ENCODE measurements at places on chromosomes 16 and 17.

- no peak for DNase-seq
These were observed 80.6 kb downstream of the MGAT5B start for GRCh38 chr17:76948726-76949342.

DNA sequence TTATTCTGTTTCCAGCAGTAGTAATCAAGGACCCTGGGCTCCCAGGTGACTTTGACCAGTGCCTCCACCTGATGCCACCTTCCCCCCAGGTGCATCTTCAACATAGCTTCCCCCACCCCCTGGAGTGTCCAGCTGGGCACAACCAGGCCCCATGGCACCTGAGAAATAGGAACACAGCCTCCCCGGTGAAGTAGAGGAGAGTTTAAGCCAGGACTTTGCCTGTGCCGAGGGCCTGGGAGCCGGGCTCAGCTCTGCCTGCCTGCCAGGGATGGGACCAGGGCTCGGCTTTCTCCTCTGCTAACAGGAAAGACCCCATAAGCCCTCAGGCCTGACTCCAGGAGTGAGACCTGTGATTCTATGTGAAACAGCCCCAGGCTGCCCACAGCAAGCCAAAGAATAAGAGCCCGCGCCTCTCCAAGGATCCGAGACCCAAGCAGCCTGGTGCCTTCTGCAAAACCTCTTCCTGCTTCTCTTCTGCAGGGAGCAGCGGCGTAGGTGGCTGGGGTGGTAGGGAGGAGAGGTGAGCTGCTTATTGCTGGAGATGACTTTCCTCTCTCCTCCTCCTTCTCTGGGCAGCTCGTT, 16.4 kb upstream of the RBFOX3 start:
- peak; percentile 5 for DNase-seq

GRCh38 chr17:63436523-63437110, 9.5 kb downstream of the CYB561 start:
- DNase-seq, result no peak

GRCh38 chr16:61987474-61988012, 48.7 kb downstream of the CDH8 start:
- no peak for DNase-seq

- DNase-seq, result no peak
These were observed 70.7 kb upstream of the PLCG2 start for GRCh38 chr16:81708266-81709015.

GRCh38 chr17:29586676-29587469, 2.6 kb downstream of the GIT1 start:
- no peak for DNase-seq

DNA sequence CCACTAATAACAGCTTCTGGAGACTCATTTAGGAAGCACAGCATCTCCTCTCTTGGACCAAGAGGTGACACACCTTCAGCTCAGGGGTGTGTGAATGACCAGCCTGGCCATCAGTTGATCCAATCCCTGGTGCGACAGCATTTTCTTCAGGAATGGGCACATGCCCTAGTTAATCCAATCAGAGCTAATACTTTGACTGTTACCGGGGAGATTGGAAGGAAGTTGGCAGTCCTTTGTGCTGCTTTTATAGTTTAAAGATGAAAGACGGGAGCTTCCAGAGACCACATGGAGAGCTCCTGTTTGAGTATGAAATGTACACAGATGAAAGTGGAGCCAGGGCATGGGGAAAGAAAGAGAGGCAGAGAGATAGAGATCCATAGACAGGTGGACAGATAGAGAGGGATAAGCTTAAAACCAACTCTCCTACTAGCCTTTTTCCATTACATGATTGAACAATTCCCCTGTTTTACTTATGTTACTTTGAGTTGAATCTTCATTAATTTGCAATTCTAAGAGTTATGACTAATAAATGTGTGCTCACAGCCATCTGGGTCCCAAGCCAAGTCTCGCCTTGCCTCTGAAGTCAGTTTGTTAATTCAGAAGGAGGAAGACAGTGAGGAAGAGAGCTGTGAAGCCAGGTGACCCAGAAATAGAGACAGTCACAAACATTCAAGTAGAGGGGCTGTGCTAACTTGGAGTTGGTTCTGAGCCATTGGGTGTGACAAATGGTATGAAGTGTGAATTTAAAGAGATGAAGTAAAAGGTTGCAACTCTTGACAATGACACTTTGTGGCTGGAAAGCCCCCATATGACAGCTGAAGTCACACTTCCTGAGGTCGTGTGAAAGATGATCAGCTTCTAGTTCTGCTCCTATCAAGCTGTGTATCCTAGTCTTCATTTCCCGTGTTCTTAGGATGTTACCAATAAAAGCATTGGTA, 120.0 kb upstream of the GOT2 start:
- DNase-seq, result no peak

DNA sequence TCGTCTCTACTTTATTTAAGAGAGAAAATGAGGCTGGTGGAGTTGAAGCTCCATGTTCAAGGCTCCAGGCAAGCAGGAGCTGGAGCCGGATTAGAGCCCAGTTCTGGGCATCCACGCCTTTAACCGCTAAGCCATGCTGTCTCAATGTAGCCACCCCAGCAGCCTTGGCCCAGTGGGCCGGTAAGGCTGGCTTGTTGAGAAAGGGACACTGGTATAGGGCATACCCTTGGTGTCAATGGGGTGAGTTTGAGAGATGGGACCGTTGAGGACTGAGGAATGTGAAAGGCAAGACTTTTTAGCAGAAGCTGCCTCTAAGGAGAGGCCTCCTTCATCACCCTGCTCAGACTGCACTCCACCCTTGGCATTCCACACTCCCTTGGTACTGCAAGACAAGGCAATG, 147.4 kb downstream of the CYLD start:
- DNase-seq, result no peak

GRCh38 chr16:65024767-65025178, 97.1 kb downstream of the CDH11 start:
- DNase-seq, result no peak

GRCh38 chr16:4825196-4825595, 21.9 kb downstream of the GLYR1 start:
- no peak for DNase-seq

DNA sequence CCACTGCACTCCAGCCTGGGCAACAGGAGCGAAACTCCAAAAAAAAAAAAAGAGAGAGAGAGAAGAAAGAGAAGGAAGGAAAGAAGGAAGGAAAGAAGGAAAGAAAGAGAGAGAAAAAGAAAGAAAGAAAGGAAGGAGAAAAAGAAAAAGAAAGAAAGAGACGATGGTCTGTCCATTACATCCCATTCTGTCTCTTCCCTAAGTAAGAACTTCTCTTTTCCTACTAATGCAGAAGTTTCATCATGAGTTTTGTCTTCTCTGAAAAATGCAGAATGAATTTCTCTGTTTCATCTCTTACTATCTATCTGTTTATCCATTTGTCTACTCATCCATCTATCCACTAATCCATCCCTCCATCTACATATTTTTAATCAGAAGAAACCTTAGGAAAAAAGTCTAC, 94.9 kb upstream of the MED13 start:
- no peak for DNase-seq

GRCh38 chr17:59707971-59708430, 547 bp downstream of the VMP1 start:
- DNase-seq, result no peak

GRCh38 chr17:39730095-39730921, at the start of gene MIEN1:
Gene MIEN1 (minus strand): TSS chr17:39730532. CDS start chr17:39730495, 37 bp downstream.
- peak; percentile 93 for DNase-seq

GRCh38 chr16:88727871-88728270, 21.6 kb downstream of the CTU2 start:
- DNase-seq, result no peak

DNA sequence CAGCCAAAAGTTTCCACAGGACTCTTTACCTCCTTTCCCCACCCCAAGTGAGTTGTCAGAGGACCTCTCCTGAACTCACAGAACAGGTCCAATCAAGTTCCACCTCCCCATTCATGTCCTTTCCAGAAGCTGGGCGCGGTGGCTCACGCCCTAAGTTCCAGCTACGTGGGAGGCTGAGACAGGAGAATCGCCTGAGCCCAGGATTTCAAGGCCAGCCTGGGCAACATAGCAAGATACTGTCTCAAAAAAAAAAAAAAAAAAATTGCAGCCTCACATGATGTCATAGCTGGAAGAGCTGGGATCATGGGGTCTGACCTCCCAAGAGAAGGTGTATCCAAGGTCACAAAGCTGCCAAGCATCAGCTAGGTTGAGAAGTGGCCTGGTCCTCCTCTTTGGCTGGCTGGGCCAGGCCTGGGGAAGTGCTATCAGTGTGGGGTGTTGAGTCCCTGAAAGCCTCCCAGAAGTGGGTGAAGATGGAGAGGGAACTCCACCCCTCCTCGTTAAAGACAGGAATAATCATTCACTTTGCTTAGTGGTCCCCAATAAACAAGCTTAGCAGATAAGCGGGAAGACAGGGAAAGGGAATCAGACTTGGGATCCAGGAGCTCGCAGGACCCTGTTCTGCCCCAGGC, 5.5 kb upstream of the MNT start:
- DNase-seq, result no peak

DNA sequence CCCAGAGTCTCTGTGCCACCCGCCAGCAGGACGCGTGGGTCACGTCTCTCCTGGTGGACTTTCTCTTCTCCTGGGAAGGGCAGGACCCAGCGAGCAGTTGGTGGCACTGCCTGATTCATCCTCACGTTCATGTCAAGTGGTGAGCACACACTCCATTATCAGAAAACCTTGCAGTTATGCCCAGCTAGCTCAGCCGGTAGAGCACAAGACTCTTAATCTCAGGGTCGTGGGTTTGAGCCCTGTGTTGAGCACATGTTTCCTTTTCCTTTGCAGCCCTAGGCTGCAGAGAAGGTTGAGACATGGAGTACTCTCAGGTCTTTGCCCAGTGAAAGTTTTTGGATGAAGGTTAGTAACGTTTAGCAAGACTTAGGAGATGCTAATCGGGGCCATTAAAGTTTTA, 8.0 kb downstream of the OR1F1 start:
- no peak for DNase-seq

- no peak for DNase-seq
These were observed 5.0 kb downstream of the CX3CL1 start for GRCh38 chr16:57377080-57377841.

DNA sequence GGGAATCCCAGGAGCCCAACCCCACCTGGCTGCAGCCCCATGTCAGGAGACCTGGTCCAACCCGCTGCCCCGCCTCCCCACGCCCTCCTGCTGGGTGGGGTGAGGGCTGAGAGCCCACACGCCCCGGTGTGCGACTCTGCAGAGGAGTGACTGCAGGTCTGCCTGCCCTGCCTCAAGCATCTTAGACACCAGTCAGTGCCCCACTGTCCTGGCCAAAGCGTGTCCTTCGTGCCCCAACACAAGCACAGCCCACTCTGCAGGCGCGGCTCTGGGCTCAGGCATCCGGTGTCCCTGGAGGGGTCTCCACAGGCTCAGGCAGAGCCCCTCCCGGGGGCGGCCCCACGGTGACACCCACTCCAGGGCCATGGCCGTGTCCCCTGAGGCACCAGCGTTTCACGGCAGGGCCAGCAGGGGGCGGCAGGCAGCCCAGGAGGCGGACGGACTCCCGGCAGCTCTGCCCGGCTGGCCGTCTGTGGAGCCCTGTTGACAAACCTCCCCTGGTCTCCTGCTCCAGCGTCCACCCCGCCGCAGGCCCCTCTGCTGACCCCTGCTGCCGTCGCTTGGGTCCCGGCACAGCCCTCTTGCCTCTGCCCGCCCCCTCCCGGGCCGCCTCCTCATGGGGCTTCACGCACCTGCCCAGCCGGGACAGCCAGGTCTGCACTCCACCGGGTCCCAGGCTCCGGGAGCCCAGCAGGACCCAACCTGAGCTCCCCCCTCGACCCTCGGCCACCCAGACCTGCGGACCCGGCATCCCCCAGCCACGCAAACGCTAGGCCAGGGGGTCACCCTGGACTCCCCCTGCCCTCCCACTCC, 8.6 kb upstream of the UBE2I start:
- DNase-seq, result peak; percentile 78

DNA sequence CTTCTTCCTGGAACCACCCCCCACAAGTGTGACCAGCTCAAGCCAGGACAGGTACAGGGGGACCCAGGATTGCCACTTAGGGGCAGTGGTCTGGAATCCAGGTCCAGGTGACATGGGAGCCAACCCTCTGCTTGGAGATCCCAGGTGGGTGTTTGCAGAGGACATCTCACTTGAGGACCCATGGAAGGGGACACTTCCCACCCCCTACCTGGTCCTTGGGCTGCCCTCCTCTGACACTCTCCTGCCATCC, 145.5 kb downstream of the SEC14L1 start:
- no peak for DNase-seq

DNA sequence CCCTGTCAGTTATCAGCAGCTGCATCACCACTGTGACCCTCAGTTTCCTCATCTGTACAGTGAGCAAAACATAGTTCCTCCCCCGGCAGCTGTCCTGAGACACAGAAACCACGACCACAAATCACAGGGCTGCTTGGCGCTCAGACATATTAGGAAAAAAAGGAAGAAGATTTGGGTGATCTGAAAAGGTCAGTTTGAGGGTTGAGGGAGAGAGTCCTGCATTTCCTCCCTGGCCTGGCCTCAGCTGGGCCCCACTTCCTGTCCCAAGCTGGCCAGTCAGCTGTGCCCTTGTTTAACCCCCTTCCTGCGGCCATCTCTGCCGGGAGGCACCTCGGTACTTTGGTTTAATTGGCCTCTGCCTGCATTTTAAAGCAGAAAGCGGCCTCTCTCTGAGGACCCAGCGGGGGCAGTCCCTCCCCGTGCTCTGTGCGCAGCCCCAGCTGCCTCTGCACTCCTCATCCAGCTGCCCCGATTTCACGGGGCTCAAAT, 24.0 kb upstream of the CIBAR2 start:
- DNase-seq, result peak; percentile 33

- no peak for DNase-seq
These were observed 14.0 kb downstream of the ERN1 start for GRCh38 chr17:64115822-64116534.

GRCh38 chr17:40190197-40191021, 13.1 kb downstream of the RAPGEFL1 start:
- peak; percentile 19 for DNase-seq

GRCh38 chr16:48054881-48055601, 100.8 kb downstream of the ABCC12 start:
- DNase-seq, result peak; percentile 17

DNA sequence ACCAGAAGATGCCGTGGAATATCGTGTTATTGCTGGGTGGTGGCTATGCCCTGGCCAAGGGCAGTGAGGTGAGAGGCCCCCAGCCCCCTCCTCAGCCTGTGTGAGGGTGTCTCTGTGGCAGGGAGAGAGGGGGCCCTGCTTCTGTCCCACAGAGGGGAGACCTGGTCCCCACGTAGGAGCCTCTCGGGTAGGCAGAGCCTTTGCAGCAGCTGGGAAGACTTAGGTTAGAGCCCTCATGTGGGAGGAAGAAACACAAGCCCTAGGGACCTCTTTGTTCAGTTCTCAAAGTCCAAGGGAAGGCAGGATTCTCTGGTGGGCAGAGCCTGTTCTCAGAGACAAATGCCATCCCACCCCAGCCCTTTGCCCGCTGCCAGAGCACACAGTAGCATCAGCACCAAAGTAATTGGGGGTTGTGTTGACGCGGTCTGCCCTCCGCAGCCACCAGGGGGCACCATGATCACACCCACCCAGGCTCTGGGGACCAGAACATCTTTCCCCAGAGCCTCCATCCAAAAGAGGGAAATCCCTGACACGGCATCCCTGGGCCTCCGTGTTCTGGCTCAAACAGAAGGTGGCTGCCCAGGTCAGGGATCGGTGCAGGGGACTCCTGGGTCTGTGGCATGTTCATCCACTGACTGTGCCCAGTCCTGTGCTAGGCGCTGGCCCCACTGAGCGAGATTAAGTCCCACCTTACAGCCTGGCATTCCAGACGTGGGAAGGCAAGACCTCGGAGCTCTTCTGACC, 11.5 kb upstream of the FOXN1 start:
- peak; percentile 74 for DNase-seq

Data from CD4-positive, alpha-beta T cell treated with Interleukin-4 for 1 hour (primary cell).